ENCODE measurements at places on chromosomes 5 and 9.

- ATAC-seq = peak; percentile 94
These were observed 170.3 kb downstream of the PDZD2 start for GRCh38 chr5:31809050-31809870.

- no peak for ATAC-seq
These were observed 187.5 kb upstream of the RORB start for GRCh38 chr9:74309654-74310053.

DNA sequence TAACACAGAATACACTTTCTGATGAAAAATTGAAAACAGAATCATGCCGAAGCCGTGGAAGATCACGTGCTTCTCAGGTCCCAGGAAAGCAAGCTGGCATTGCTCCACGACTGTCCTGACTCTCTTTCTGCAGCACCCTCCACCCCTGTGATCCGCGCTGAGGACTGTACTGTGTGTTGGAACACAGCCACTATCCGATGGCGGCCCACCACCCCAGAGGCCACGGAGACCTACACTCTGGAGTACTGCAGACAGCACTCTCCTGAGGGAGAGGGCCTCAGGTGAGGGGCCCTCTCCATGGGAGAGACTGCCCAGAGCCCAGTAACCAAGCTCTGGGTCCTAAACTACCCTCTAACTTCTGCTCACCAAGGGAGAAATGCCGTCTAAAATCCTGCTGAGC, 73.3 kb downstream of the CMYA5 start:
- no peak for ATAC-seq

GRCh38 chr5:141675672-141676071, 6.4 kb downstream of the ARAP3 start:
- ATAC-seq = no peak

DNA sequence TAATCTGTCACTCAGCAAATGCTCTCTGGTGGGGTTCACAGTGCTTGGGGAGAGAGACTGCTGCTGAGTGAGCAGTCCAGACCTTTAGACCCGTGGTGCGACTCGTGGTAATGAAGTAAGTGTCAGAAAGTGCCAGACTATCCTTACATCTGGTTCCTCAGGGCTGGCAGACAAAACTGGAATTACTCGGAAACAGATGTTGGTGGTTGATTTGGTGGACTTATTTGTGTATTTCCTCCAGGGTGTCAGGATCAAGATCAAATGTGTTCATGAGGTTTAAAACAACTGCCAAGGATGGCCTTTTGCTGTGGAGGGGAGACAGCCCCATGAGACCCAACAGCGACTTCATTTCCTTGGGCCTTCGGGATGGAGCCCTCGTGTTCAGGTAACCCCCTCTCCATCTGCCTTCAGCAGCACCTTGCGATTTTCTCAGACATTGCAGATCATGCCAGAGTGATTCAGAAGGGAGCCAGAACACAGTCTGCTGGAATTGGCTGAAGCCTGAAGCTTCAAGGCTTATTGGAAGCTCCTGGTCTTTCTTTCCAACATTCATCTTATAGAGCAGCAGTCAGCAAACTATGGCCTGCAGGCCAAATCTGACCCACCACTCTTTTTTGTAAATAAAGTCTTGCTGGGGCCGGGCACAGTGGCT, 105.2 kb downstream of the LIFR start:
- no peak for ATAC-seq
